ENCODE measurements at places on chromosomes 7 and 10.

- no peak for DNase-seq
Measured at GRCh38 chr7:50268223-50268622, 36.3 kb upstream of the IKZF1 start.

DNA sequence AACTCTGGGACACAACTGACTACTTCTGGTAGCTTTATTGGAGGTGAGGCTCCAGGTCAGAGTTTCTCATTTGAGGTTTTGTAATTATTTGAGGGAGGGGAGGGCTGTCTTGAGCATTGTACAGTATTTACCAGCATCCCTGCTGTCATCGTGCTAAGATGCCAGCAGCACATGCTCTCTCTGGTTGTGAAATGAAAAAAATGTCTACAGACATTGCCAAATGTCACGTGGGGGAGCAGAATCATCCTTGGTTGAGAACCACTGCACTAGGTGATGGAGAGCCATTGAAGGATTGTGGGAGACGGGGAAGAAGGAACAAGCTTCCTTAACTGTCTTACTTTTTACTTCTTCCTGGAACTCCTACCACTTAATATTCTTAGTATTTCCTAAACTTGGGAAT is 5.0 kb downstream of the SEPTIN7 start:
- DNase-seq = no peak

GRCh38 chr10:90458054-90458453 is 399.8 kb downstream of the HTR7 start:
- DNase-seq = no peak

GRCh38 chr7:25895792-25896171 is 256.2 kb upstream of the NFE2L3 start:
- DNase-seq = no peak

GRCh38 chr7:139648391-139648861 is 124.9 kb downstream of the CLEC2L start:
- no peak for DNase-seq

DNA sequence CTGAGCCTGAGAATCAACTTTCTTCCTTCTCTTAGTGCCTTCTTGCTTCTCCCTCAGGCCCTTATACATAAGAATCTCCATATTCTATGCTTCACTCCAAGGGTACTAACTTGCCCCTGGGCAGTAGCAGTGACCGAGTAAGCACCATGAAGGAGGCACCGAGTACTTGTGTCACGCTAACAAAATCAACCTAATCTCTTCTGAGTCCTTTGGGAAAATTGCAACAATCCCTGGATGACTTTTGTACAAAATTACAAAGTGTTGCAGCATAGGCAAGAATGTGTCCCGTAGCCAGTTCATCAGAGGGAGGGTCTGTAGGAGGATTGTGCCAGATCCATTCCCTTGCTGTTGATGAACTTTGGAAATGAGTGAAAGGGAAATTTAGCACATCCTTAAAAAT is 80.4 kb upstream of the EEPD1 start:
- DNase-seq = no peak

DNA sequence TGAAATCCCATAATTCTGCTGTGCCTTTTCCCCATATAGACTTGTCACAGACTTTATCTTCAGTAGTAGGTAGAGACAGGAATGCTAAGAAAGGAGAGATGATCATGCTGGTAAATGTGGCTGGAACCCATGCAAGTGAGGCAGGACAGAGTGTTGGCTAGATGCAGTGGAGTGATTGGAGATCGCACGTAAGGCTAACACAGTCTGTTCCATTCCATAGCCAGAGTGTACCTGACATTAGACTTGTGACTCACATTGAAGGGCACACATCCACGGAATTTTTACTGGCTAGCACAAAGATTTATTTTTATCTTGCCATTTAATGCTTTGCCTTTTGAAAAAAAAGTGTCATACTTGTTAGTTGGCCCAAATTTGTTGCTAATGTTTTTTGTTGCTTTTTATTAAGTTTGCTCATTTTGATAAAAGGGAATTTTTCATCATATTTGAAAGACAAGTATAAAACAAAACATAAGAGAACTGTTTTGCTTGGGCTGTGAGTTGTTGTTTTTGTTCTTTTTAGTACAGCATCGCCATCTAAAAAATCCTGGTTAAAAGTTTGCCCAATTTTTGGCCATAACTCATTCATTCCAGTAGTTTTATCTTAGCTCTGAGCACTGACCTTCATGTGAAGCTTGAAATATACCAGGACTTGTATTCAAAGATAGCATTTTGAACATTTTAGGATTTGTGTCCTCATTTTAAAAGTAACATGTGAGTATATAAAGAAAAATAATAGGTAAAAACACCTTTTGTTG is 81.0 kb downstream of the CPED1 start:
- no peak for DNase-seq

- DNase-seq = no peak
Measured at GRCh38 chr7:71465741-71466189, 333.8 kb downstream of the GALNT17 start.

- DNase-seq = no peak
Measured at GRCh38 chr7:17581301-17581700, 282.8 kb downstream of the AHR start.

- DNase-seq = no peak
Measured at GRCh38 chr10:79941585-79942210, 7.2 kb downstream of the SFTPD start.

DNA sequence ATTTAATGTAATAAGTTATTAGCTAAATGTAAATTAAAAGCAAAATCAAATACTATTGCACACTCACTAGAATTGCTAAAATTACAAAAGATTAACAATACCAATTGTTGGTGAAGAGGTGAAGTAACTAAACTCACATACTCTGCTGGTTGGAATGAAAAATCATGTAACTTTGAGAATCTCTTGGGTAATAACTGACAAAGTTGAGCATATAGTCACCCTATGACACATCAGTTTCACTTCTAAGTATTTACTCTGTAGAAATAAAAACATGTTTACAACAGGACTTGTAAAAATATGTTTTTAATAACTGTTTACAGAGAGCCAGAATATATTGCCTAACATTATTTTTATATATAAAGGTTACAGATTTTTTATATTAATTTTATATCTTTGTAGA is 33.6 kb downstream of the CNTNAP2 start:
- no peak for DNase-seq

GRCh38 chr7:150738591-150739001 is 1.4 kb downstream of the GIMAP5 start:
- no peak for DNase-seq

GRCh38 chr10:71323407-71323806 is 4.3 kb downstream of the SLC29A3 start:
- DNase-seq = no peak

DNA sequence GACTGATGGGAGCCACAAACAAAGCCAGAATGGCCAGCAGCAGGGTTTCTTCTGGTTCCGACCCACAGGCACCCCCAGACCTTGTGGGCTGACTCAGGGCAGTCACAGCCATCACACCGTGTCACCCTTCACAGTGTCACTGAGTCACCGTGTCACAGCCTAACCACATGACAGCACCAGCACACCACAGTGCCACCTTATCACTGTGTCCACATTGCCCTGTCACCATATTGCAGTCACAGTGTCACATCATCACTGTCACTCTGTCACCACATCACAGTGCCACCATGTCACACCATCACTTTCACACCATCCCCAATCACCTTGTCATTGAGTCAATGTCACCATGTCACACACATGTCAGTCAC is 77.0 kb downstream of the OAT start:
- DNase-seq = no peak

DNA sequence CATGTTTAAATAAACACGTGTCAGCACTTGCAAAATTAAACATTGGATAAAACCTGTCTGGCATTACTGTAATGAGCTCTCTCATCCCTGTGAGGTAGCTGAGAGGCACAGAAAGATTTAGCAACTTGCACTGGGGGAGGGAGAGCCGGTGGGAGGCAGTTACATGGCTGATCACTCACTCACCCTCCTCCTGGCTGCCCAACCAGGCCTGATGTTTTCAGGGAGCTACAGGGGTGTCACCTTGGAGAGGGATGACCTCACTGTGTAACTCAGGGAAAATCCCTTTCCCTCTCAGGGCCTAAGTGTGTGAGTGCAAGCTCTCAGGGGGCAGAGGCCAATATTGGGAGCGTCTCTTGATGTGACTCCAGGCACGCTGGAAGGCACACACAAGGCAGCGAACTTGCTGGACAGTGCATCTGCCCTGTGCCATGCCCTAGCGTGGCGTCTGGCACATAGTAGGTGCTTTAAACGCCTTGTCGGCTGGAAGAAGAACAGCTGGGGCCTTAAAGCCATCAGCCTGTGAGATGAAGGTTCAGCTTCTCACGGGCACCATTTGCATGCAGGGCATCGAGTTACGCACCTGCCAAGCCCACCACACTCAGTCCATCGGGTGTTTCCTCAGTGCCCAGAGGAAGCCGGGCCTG is 51.1 kb downstream of the ELFN1 start:
- DNase-seq = no peak
